NCI-H510A treated with DMSO at 0.1 percent for 48 hours (cell line): ENCODE measurements at places on chromosomes 11 and 22.

DNA sequence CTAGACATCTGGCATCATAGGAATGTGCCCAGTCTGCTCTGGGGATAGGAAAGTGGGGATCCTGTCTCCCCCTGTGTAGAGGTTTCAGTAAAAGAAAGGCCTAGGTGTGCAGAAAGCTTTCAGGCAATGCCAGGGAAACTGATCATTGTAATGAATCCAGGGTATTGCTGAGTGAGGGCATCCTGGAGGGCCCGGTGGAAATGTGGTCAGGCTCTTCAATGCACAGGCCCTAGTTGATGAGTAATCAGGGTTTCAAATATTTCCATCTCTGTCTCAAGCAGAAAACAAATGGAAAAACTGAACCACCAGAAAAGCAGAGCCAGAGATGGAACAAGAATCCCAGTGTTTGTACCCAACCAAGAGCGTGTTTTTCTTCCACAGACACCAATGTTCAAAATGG is 2.0 kb downstream of the CD3E start:
- DNase-seq = no peak

DNA sequence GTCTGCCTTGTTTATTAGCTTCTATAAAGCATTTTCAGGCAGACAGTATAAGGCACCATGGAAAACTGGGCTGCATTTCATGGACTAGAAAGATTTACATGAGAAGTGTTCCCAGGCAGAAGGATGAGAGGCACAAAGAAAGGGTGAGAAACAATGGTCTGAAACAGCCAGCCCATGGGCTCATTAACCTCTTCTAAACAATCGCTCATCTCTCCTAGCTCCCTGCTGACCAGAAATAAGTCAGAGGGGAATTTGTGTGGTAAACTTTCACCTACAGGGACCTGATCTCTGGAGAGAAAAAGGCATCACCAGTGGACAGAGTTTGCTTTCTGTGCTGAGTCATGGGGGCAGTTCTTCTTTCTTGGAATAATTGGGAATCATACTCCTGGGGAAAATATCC is 51.8 kb upstream of the KIRREL3 start:
- DNase-seq = no peak

GRCh38 chr11:110473706-110474105 is 44.0 kb downstream of the FDX1 start:
- DNase-seq = no peak

DNA sequence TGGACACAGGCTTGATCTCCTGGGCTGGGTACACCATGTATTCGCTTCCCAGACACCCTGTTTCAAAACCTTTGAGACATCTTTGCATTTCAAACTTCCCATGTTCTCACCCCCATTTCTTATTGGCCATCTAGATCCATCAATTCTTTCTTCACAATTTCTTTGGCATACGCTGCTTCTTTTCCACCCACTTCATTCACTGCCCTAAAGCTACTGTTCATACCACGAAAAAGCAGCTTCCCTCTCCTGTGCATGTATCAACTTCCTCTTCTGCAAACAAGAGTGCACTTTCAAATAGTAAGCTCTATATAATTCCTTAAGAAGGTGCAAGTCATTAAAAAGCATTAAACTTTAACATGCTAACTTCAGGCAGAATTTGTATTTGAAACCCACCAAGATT is 21.4 kb downstream of the UVRAG start:
- no peak for DNase-seq

DNA sequence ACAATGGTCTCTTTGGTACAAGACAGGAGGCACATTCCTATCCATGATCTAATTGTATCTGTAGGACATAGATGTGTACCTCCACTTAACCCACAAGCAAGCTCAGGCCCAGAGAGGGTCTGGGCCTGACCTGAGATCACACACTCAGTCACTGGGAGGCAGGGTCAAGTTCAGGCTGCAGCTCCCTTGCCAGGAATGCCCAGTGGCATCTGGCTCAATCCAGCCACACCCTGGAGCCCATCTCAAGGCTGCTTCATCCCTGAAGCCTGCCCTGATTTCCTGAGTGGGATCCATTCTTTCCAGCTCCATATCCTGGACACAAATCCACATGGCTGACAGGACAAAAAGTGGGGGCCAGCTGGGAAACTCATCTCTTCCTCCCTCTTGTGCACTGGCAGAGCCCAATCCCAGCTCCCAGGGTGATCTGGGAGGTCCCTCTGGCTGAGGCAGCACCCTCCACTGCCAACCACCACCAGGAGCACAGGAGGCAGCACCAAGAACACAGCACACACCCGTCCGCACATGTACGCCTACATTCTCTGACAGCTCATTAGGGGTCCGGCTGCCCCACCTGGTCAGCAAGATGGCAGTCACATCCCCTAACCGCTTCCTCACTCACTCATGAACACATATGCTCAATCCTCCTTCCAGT is 39.2 kb upstream of the KLHL35 start:
- DNase-seq = no peak
